ENCODE measurements at places on chromosomes 7 and 10.
A peak's percentile ranks its signal among the peaks of the same experiment; 100 is the strongest.

DNA sequence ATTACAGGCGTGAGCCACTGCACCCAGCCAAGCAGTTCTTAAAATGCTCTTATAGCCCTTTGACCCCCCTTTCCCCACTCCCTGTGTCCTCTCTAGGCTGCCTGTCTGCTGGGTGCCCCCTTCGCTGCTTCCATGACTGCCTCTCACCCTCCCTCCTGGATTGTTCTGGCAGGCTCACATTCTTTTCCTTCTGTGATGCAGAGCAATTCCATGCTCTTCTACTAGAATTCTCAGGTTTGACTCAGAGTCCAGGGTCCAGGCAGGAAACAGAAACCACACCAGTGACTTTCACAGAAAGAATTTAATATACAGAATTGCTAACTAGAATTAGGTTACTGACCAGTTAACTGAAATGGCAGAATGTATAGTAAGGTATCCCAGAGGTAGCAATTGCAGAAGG, 244.8 kb downstream of the BAMBI start:
- no peak for DNase-seq

DNA sequence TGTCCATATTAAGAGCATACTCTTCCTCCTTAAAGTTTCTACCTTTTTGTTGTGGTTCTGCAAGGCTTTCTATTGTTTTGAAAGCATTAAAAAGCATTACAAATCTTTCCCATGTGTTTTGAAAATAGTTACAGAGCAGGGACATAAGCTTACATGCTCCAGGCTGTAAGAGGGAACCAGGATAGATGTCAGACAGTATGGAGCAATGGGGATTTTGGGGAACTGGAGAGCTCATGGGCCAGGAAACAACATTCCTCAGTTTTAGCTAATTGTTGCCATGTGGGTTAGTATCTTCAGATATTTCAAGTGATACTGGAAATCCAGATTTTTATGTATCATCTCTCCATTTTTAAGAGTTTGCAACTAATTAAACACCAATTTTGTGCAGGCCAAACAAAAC, 3.5 kb downstream of the MDFIC start:
- DNase-seq: peak; percentile 27

DNA sequence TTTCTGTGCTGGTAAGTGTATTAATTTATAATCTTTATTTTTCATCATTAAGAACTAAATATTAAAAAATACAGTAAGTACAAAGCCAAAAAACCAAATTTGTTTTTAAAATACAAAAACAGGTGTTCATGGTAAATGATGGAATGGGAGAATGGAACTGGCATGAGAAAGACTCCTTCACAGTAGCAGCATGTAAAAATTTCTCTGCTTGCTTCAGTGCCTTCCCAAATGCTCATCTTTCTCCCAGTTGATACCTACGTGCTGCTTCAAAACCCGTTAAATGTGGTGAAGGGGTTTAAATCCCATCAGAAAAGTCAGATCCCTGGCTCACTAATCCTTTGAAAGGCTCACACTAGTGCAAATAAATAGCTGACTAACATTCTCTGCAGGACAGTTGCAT, 4.2 kb downstream of the RNF133 start:
- DNase-seq: no peak

GRCh38 chr7:21020667-21021066, 234.0 kb upstream of the SP8 start:
- DNase-seq: no peak

DNA sequence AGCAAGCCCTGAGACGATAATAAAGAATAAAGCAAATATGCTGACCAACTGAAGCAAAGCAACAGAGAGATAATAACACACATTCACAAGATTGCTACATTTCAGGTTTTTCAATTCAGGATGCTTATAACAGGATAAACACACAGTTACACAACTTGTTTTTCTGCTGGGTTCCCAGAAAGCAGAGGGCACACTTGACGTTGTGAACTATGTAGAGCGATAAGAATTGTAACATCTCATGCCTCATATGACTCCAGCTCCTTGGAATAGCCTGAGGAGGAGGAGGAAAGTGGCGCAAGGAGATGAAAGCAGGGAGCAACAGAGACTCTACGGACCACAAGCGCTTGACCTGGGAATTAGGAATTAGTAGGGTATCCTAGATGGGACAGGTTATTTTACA, 201.7 kb downstream of the SKAP2 start:
- no peak for DNase-seq

DNA sequence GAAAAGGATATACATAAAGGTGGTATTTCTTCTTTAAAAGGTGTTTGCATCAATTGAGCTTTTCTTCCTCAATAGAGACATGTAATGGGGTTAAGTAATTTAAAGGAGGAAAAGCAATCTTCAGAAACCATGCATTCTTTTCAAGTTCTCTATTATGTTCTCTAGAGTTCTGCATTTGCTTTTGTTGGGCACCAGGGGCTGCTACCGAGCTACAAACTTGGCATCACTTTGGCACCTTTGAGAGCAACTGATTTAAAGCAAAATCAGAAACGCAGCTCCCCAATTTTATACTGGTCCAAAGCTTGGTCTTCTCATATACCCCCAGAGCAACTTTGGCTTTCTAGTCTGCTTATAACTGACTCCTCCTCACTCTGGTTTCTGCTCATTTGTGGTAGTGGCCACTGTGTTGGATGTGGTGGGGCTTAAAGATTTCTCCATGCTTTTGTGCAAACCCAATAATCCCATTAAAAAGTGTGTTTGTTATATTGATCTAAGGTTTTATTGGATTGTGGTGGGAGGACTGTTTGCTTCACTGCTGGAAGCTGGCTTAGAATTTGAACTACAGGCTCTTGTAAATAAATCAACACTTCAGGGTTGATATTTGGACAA, 712.1 kb downstream of the PHTF2 start:
- DNase-seq: no peak

DNA sequence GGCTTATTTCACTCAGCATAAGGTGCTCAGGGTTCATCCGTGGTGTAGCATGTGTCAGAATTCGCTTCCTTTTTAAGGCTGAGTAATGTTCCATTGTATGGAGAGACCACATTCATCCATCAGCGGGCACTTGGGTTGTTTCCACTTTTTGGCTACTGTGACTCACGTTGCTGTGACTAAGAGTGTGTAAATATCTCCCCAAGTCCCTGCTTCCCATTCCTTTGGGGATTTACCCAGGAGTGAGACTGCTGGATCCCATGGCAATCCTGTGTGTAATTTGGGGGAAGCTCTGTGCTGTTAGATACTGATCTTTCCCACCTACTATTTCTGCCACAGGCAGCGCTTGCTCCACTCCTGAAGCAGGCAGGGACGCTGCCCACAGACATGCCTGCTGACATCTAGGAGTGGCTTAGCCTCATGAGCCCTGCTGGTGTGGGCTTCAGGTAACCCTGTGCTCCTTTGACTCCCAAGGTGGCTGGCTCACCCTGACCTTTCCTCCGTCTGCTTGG, 346.0 kb downstream of the FRMD4A start:
- peak; percentile 32 for DNase-seq

GRCh38 chr10:6385665-6386064, 182.9 kb downstream of the PFKFB3 start:
- DNase-seq: no peak

DNA sequence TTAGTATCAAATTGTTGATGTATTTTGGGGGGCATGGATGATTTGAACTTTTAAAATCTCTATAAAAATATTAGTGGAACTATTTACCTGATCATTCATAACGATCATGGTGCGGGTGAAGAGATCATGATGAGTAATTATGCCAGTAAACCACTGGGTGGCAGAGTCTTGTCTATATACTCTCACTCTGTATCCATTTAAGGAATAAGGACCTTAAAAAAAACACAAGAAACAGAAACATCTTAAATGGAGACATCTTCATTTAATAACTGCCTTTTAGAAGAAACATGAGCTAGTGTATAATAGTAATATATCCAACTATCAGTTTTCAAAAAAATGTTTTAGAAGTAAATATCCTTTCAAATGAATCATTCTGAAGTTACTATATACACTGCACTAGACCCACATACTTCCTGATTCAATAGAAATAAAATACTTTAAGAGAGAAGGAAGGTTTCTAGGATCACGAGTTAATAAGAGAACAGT, 84.0 kb downstream of the NRBF2 start:
- DNase-seq: peak; percentile 63

DNA sequence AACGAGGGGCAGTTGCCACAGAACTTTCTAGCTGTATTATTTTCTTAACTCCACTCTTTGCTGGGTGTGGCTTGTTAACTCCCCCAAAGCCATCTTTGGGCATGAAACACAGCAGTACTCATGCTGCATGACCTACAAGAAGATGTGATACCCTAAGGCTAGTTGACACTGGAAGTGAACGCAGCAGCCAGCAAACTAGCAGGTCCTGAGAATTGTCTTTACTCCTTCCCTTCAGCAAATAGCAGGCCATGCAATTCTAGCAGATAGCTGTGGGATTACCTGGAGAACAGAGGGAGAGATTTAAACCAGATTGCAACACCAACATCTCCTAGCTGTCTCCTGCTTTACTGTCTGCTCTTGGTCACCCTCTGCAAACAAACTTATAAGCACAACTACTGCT, 688.0 kb upstream of the ZWINT start:
- DNase-seq: no peak

GRCh38 chr10:30197186-30197585, 137.8 kb upstream of the JCAD start:
- no peak for DNase-seq

GRCh38 chr10:97069576-97070362, 116.0 kb downstream of the SLIT1 start:
- DNase-seq: peak; percentile 8

DNA sequence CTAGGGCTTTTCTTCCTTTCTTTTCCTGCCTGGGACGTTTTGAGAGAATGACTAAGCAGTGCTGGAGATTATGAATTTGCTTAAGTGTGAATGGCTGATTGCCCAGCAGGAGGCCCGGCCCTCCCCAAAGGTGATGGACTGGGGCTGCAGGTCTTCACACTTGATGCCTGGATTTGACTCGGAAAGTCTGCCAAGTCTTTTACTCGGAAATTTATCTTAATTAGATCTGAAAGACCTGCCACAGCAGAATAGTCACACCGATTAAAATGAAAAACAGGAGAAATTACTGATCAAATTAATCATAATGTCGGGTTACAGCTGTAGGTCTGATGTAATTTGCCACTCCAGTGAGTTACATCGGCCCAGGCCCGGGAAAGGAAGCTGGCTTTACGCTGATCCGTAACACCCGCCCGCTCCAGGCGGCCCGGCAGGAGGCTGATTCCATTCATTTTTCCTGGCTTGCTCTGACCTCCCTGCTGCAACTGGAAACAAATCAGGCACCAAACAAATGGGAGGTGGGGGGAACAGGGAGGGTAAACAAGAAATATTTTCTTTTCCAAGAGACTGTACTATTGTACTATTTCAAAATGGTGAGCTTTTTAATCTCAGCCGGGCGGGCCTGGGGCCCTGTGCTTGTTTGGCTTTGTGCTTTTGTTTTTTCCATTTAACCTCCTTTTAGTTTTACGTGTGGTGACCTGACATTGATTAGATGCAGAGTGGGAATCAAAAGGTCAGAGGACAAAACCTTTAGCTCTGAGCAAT, 212.4 kb upstream of the YAE1 start:
- no peak for DNase-seq

DNA sequence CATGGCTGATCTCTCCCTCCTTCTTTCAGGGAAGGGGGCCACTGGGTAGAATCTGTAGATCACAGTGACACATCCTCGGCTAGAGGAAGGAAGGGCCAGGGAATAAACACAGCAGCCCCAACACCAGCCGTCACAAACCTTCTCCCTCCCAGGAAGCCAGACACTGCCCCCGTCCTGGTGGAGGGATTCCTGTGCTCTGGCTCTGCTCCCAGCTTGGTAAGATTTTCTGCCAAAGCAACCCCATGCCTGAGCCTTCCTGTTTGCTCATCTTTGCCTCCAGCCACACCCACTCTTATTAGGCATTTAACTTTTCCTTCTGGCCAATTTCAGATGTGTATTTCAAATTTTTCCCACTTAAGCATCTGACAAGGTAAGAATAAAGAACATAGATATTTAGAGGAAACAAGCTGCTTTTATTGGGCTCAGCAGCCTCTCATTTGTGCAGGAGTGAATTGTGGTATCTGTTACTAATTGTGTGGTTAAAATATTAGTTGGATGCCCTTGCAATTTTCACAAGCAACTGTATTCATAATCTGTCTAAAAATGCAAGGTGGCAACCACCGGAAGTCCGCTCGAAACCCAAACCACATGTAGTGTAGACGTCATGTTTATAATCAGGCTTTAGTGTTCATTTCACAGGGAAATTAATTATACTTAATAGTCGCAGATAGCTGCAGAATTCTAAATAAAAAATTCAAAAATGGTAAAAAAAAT, 13.2 kb upstream of the NPS start:
- DNase-seq: no peak

GRCh38 chr10:29430101-29430500, 141.2 kb downstream of the LYZL1 start:
- no peak for DNase-seq

- no peak for DNase-seq
Measured at GRCh38 chr7:43761938-43762692, 3.6 kb downstream of the BLVRA start.

GRCh38 chr10:133275684-133276092, 980 bp downstream of the ADAM8 start:
- peak; percentile 61 for DNase-seq

GRCh38 chr7:35593899-35594298, 101.0 kb downstream of the HERPUD2 start:
- DNase-seq: no peak

DNA sequence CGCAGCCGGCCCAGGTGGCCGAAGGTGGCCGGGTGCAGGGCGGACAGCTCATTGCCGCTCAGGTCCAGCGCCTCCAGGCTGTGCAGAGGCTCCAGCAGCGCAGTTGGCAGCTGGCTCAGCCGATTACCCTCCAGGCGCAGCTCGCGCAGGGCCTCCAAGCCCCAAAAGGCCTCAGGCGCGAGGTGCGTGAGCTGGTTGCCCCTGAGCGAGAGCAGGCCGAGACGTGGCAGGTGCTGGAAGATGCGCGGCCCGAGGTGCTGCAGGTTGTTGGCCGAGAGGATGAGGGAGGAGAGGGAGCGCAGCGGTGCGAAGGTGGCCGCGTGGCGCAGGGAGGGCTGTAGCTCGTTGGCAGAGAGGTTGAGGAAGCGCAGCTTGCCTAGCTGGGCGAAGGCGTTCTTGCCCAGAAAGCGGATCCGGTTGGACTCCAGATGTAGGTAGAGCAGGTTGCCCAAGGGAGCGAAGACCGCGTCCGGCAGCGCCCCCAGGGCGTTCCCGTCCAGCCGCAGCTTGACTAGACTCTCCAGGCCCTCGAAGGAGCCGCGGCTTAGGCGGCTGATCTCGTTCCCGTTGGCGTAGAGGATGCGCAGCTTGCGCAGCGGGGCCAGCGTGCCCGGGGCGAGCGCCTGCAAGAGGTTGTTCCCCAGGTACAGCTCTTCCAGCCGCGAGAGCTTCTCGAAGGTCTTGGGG, 923 bp downstream of the TRIL start:
- DNase-seq: peak; percentile 37

- DNase-seq: no peak
Measured at GRCh38 chr10:128060341-128061250, 65.6 kb downstream of the MKI67 start.

GRCh38 chr10:51800121-51800520, 100.7 kb upstream of the CSTF2T start:
- no peak for DNase-seq

- no peak for DNase-seq
Measured at GRCh38 chr7:79403879-79404278, 49.6 kb downstream of the MAGI2 start.

All from CD14-positive monocyte (primary cell).